Left lung (tissue), 14 donors: ENCODE measurements at places on chromosomes 13 and 19. TPM values are rescaled to one million over a fixed set of nuclear protein-coding genes. Genes with fewer than 3 reads are reported as not detected.

IGLON5 gene
- polyA plus RNA-seq, result 2.1 TPM

ZAR1L gene
- polyA plus RNA-seq, result not detected

DNA sequence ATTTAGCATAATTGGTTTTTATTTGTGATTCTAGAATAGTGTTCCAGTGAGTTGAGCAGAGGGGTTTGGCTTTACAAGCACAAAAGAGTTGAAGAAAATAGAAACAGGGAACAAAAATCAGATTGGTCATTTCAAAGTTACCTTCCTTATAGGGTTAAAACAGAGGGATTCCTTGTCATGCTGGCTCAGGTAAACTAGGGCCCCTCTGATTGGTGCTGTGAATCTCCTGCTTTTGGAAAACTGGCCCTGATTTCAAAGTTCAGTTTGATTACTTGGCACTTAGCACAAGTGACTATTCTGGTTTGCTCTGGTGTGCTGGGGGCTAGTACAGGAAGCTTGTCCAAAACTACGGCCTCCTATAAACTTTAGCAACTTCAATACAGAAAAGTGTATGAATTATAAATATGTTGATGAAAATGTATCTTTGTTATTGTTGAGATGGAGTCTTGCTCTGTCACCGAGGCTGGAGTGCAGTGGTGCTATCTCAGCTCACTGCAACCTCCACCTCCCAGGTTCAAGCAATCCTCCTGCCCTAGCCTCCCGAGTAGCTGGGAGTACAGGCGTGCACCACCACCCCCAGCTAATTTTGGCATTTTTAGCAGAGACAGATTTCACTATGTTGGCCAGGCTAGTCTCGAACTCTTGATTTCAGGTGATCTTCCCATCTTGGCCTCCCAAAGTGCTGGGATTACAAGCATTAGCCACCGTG, 1.9 kb upstream of the MRPS31 start:
- no peak overlapping the region for H3K27ac ChIP-seq
- peaks cover 13% of the 10 kb centered on the region for H3K4me1 ChIP-seq
- no peaks in the 10 kb centered on the region for H3K36me3 ChIP-seq
- H3K4me3 ChIP-seq, result no peak overlapping the region

DNA sequence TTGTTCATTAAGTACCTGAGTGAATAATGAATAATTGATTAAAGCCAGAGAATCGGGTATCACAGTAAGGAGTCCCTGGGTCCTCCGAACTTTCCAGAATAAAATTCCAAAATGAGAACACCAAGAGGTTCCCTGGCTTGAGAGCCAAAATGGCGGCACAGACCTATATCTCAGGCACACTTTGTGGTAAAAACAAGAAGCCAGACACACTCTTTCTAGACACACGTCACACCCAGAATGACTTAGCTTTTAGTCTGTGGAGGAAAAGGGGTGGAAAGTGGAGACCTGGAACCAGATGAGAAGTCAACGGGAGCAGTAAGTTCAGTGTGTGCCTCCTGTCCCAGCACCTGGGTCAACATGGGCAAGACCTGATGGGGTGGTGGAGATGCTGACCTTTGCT, 8.4 kb downstream of the ARL11 start:
- H3K4me1 ChIP-seq, result peaks cover 78% of the 10 kb centered on the region
- H3K36me3 ChIP-seq, result no peaks in the 10 kb centered on the region
- no peak for DNase-seq
- no peak overlapping the region for H3K4me3 ChIP-seq
- no peak overlapping the region for H3K27ac ChIP-seq
